ENCODE measurements at places on chromosomes 6 and 20.

GRCh38 chr20:50247196-50248094, 56.8 kb downstream of the CEBPB start:
- DNase-seq = no peak

DNA sequence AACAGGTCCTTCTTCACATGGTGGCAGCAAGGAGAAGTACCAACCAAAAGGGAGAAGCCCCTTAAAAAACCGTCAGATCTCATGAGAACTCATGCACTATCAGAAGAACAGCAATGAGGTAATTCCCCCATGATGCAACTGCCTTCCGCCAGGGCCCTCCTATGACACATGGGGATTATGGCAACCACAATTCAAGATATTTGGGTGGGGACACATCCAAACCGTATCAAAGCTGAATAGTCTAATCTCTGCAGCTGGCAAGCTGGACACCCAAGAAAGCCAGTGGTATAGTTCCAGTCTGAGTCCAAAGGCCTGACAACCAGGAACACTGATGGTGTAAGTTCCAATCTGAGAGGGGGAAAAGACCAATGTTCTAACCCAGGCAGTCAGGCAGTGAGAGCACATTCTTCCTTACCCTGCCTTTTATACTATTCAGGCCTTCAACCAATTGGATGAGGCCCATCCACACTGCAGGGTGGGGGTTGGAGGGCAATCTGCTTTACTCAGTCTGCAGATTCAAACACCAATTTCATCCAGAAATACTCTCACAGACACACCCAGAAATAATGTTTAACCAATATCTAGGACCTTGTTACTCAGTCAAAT, 17.9 kb upstream of the CNKSR3 start:
- DNase-seq = no peak

GRCh38 chr20:1209447-1210387, 6.5 kb downstream of the C20orf202 start:
- no peak for DNase-seq

DNA sequence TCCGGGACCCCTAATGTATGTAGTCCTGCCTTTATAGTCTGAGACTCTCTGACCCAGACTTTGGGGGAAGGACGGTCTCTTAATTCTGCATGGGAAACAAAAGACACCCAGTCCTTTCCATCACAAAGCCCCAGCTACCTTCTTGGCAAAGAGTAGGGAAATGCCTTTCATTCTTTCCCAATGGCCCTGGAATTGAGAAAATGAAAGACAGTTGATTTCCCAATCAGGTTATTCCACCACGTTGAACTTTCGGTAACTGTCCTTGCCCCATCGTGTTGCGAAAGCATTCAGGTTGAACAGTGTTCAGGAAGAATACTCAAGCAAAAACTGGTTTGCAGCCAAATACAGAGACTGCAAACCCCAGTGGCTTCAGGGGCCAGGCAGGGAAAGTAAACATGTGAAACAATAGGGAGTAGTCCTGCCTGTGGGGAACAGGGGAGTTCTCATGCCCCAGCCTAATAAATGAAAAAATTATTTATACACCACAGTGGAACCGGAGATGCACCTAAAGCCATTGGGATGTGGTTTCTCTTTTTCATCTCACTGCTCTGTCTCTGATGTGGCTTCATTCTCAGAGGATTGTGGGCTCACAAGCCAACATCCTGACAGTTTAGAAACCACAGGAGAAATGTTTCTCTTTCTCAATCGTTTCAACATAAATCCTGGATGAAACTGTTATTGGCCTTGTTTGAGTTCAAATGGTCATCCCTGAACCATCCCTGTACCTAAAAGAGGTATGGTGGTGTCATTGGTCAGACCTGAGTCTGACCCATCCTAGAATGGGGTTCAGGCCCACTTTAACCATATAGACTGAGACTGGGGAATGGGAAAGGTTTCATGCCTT, 44.2 kb upstream of the SLC9A8 start:
- peak; percentile 83 for DNase-seq

GRCh38 chr6:131469130-131469529, 103.9 kb upstream of the ARG1 start:
- DNase-seq = no peak

Data from Calu3 (cell line).